ENCODE measurements at places on chromosomes 11 and 22.

GRCh38 chr11:9231848-9232177 lies 33.3 kb downstream of the DENND5A start:
- no peak for DNase-seq

DNA sequence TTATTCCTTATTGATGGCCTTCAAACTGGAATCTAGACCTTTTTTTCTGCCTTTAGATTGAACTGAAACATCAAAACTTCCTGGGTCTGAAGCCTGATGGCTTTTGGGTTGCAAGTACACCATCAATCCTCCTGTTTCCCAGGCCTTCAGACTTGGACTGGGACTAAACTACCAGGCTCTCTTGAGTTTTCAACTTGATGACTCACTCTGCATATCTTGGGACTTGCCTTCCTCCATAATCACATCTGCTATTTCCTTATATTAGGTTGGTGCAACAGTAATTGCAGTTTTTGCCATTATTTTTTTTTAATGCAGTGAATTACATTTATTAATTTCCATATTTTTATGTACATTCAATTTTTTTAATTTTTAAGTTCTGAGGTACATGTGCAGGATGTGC lies 7.0 kb downstream of the OR51B5 start:
- DNase-seq: no peak

- no peak for DNase-seq
Measured at GRCh38 chr11:104476454-104476853, 312.5 kb upstream of the PDGFD start.

- DNase-seq: peak; percentile 74
Measured at GRCh38 chr11:128621601-128622501, 34.5 kb upstream of the ETS1 start.

DNA sequence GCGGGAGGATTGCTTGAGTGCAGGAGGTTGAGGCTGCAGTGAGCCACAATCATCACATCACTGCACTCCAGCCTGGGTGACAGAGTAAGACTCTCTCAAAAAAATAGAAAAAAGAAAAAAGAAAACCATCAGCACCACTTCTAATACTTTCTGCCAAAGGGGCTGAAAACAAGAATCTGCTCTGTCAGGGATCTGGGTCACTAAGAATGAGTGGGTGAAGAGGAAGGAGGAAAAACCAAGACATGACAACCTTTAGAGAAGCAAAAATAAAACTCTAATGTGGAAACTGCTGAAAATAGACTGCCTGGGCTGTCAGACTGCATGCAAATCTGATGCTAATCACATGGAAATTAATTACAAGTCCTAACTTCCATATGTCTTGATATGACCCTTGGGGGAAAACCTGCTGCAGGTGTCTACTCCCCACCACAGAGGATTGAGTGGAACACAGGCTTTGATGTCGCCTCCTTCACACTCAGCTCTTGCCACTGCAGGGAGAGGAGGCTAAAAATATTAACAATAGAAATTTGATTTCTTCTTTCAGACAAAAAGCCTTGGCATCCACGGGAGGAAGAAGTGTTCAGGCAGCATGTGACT lies 62.5 kb upstream of the CRTAM start:
- DNase-seq: no peak

DNA sequence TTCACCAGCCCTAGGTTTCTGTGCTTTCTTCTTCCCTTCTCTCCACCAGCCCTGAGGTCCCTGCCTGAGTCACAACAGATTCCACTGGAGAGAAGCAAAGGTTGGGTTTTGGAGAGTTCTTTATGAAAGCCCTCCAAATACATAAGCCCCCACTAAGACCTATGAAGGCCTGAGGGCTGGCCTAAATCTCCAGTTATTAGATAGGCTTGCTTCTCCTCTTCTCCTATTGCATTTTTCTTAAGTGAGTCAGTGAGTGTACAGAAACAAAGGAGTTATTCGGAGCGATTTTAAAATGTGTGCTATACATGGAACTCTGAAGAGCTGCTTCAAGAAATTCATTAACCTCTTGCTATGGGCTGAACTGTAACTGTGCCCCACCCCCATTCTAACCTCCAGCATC lies 1057.3 kb downstream of the OPCML start:
- DNase-seq: no peak

DNA sequence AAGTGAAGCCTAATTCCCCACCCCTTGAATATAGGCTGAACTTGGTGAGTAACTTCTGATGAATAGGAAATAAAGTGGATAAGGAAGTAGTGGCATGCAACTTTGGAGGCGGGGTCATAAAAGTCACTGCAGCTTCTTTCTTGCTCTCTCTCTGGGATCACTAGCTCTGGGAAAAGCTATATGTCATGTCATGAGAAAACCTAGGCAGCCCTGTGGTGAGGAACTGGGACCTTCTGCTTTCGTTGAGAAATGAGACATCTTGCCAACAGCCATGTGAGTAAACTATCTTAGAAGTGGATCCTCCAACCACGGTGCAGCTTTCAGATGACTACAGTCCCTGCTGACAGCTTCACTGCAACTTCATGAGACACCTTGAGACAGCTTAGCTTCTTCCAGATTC lies 15.7 kb downstream of the ZNF214 start:
- DNase-seq: no peak

- peak; percentile 39 for DNase-seq
Measured at GRCh38 chr11:95991545-95991944, 67.6 kb upstream of the MTMR2 start.

DNA sequence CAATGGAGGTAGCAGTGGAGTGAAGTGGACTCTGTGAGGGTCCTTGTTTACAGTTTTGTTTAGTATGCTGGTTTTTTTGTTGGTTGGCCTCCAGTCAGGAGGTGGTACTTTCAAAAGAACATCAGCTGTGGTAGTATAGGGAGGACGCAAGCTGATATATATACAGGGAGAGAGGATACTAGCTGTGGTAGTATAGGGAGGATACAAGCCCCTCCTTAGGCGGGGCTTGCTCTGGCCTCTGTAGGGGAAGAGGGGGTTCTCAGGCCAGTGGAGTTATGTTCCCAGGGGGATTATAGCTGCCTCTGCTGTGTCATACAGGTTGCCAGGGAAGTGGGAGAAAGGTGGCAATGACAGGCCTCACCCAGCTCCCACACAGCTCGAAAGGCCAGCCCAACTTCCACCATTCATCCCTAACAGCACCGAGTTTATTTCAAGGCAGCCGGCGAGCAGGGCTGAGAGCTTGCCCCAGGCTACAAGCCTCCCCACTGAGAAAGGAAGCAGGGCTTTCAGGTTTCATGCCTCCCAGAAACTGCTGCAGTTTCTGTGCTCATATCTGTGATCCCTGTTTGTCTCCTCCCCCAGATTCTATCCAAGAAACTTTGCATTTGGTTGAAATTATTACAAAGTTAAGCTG lies 10.4 kb downstream of the OR52E6 start:
- DNase-seq: no peak

- no peak for DNase-seq
Measured at GRCh38 chr11:13964771-13965074, 2.2 kb downstream of the SPON1 start.

DNA sequence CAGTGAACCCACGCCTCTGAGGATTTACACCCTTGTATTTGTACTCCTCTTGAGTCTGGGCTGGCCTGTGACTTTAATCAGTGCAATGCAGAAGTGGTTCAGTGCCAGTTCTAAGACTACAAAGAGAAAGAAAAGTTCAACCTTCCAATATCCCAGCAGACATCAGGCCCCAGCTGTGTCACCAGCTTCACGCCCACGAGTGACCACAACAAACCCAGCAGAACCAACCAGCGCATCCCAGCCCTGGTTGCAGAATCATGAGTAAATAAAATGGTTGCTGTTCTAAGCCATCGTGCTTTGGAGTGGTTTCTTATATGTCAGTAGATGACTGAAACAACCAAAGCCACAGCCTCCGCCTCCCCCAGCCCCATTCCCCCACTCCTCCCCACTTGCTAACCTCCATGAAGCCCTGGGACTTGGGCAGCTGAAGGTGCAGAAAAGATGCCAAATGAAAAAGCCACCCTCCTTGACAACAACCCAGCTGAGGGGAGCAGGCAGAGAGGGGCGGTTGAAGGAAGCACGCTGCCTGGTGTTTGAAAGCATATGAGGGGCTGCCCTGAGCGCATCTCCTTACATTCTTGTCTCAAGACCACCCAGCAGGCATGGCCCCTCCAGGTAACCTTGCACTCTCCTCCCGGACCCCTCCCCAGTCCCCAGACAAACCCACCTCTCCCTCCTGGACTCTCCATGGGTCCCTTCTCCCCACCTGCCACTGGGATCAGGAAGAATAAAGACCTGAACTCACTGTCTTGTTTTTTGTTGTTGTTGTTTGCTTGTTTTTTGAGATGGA lies 20.9 kb downstream of the TSKU start:
- DNase-seq: no peak

DNA sequence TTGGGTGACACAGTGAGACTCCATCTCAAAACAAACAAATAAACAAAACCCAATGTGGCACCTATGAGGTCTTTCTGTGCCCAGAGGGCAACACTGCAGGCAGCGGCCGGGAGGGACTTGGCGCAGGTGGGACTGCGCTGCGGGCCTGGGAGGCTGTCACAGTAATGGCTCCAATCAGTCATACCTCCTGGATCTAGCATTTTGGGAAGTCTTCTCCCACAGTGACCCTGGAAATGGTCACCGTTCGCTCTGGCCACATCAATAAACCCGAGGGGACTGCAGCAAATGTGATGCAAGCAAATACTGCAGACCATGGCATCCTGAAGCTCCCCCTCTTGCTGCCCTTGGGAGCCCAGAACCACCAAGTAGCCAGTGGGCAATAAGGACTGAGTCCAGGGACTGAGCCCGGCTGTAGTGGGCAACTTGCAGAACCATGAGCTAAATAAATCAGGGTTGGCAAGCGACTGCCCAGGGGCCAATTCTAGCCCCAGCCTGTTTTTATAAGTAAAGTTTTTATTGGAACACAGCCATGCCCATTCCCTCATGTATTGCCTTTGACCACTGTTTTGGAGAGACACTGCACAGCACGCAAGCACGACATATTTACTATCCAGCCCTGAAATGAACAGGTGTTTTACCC lies 15.4 kb downstream of the SHANK2 start:
- no peak for DNase-seq

GRCh38 chr11:92268546-92268945 lies 43.9 kb downstream of the FAT3 start:
- DNase-seq: no peak

DNA sequence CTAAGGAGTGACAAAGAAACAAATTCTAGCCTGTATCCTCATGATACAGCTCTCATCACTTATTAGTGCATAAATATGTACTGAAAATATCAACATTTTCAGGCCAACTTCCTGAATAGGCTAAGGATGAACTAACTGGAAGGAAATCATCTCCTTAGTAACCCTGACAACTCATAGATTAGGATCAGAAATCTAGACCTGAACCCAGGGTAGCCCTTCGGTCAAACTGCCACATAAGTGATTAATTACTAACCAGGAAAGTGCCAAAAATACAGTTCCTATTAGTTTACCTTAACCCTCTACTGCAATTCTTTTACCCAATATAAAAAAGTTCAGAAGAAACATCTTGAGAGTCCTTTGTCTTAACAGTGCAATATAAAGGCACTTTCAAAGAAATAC lies 40.0 kb downstream of the AMBRA1 start:
- DNase-seq: no peak

DNA sequence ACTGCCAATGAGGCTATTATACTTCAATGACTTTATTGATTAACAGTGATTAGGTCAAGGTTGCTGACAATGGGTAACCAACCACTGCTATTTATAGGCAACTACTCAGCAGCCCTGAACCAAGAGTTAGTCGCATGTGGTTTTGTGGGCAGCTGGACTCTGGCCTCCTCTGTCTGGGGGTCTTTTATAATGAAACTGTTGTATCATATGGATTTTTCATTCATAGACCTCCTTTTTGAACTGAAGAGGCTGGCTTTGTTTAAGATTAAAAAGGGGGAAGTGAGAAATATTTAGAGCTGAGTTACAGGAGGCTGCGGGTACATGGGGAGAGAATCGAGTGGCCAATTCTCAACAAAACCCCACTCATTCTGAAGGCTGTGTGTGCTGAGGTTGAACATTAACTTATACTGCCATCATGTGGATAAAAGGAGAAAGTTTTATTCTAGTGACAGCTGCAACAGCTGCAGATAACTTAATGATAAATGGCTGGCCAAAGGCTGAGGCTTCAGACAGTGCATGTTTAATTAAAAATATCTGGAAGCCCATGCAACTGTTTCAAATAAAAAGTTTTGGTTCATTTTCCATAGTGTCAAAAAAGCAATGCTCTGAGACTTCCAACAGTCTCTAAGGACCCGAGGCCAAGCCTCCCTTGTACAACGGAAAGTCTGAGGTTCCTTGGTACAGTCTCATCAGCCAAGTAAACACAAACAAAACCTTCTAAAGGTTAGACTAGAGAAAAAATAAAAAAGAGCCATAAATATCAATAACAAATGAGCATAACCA lies 682.6 kb downstream of the KCNA4 start:
- no peak for DNase-seq

DNA sequence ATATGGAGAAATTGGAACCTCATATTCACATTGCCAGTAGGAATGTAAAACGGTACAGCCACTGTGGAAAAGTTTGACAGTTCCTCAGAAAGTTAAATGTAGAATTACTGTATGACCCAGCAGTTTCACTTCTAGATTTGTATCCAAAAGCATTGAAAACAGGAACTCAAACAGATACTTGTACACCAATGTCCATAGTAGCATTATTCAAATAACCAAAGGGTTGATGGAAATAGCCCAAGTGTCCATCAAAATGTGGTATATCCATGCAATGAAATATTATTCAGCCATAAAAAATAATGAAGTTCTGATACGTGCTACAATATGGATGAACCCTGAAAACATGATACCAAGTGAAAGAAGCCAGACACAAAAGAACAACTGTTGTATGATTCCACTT lies 17.8 kb downstream of the PRRG4 start:
- DNase-seq: no peak

DNA sequence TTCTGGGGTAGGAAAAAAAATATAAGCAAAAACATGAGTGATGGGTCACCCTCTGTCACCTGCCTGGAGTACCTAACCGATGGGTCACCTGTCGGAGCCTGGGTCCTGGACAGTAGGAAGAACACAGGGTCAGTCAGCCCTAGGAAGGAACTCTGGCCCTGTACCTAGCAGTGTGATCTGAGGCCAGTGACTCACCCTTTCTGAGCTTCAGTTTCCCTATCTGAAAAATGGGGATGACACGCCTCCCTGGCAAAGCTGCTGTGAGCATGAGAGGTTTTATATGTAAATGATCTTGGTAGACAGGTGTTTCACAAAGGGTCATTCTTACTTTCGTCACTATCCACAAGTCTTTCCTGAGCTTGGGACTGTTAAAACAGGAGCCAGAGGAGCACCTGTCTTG lies 182.0 kb downstream of the ST3GAL4 start:
- DNase-seq: no peak

DNA sequence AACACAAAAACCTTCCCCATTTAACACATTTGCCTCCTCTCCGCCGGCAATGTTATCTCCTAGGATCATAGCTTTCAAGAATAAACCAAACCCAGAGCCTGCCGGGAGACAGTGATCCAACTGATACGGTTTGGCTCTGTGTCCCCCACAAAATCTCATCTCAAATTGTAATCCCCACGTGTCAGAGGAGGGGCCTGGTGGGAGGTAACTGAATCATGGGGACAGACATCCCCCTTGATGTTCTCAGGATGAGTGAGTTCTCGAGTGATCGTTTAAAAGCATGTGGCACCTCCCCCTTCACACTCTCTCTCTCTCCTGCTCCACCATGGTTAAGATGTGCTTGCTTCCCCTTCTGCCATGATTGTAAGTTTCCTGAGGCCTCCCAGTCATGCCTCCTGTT lies 33.3 kb downstream of the RBFOX2 start:
- peak; percentile 36 for DNase-seq
